ENCODE measurements at places on chromosomes 7 and 10.

DNA sequence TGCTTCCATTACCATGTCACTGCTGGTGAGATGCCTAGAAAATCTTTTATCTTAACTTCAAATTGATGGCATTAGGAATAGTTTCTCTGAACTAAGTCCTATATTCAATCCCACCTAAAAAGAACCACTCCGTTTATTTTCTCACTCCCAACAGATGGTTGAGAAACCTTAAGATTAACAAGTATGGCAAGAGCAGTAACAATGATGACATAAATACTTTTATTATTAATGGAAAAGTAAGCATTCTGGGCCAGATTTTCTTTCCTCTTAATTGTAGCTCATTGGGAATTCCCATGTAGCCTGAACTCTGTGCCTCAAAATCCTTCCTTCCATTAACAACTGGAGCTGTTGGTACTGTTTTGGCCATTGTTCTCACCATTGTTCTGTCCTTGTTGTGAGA is 21.1 kb upstream of the FAM13C start:
- no peak for DNase-seq

- peak; percentile 11 for DNase-seq
Observed at GRCh38 chr7:30396389-30396788, 82.2 kb downstream of the NOD1 start.

GRCh38 chr7:2876031-2876731 is 32.1 kb upstream of the GNA12 start:
- peak; percentile 63 for DNase-seq

DNA sequence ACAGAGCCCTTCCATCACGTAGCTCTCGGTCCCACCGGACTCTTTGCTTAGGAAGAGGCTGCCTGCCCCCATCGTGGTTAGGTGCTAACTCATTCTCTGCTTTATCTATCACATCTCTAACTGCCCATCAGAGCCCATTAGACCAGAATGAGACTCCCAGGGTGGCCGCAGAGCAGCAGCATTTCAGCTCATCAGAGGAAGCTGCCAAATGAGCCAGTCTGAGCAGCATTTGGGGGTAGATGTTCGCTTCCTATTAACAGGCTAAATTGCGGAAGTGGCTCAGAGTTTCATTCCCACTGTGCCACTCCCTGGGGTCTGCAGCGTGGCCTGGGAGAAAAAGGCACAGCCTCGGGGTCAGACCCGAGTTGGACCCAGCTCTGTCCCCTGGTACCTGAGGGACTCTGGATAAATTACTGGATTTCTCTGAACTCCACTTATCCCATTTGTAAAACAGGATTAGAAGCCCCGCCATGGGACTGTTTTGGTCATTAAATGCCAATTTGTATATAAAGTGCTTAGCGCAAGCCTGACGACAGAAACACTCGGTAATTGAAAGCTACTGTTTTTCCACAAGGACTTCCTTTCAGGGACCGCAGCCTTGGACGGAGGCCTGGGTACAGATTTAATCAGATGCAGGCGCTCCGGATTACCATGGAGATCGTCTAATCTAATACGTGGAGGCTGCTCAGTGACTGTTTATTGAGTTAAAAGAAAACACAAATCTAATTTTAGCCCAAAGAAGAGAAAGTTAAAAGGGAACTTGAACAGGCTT is 73.8 kb upstream of the PRLHR start:
- no peak for DNase-seq

DNA sequence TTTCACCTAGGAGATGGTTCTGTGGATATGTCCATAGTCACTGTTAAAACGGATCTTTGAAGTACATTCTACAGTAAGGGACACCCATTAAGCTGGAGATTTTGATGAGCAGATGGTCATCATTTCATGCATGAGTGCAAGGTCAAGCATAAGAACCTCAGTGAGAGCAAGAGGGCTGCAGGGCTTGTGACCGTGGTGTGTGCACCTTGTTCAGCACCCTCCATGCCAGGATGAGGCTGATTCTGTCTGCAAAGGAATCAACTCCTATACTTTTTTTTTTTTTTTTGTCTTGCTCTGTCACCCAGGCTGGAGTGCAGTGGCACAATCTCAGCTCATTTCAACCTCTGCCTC is 17.6 kb downstream of the PDSS1 start:
- DNase-seq, result no peak

DNA sequence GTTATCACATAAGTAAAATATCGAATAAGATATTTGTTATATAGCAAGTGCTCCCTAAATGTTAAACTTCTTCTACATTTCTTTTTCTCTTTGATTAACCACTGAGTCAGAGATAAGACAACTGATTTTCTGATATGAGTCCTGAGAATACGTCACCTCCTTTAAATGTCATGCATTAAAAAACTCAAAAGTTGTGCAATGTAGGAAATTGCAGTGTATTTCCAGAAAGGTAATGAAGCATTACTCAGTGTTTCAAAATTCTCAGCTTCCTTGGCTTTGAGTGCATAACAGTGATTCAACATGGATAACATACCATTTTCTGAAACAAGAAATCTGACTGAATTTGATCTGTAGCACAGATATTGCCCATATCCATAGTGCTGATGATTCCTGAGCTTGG is 155.8 kb downstream of the BMPER start:
- DNase-seq, result no peak

DNA sequence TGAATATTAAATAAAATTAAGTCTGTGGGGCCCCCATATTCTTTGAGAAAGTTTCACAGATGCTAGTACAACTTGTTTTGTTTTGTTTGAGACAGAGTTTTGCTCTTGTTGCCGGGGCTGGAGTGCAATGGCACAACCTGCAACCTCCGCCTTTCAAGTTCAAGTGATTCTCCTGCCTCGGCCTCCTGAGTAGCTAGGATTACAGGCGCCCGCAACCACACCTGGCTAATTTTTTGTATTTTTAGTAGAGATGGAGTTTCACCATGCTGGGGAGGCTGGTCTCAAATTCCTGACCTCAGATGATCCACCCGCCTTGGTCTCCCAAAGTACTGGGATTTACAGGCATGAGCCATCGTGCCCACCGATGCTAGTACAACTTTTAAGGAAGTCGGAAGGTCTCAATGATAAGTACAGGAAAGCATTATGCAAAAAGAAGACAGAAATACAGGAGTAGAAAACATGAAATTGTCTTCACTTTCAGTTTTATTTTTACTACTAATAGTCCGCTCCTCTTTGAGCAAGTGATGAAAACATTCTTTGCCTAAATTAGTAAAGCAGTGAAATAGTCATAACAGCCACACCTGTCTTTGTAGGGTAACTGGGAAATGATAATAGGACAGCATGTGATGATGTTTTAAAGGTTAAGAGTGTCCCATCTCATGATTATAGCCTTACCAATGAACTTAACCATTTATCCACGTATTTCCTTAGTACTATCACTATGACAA is 147.5 kb downstream of the SEMA3D start:
- no peak for DNase-seq

- no peak for DNase-seq
Observed at GRCh38 chr7:140519007-140519399, 39.7 kb upstream of the MKRN1 start.

DNA sequence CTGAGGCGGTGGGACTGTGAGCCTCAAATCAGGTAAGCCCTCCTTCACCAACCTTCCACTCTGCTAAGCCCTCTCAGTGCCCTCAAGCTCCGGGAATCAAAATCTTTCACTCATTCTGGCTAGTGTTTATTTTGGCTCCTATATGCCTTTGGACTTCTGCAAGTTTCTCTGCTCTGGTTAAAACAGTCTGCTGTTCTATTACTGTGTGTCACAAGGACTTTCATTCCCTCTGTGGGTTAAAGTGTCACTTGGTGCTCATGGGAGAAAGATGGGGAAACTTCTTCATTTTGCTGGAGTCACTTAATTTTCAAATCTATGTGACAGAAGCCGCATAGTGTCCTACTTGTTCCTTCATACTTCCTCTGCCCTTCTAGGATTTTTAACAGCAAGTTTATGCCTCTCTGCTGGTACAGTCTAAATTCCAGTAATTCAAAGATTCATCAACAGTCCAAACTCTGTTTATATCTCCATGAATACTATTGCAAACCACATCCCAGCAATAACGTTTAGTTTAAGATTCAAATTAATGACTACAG is 61.3 kb downstream of the CD36 start:
- DNase-seq, result no peak

Measured in NCI-H1092 treated with DMSO at 0.1 percent for 48 hours (cell line).